ENCODE measurements at places on chromosomes 13 and 19.

GRCh38 chr19:1248139-1248785, at the start of gene MIDN:
TSS of gene MIDN (plus strand) at chr19:1248583. CDS start at chr19:1250297, 1,714 bp downstream.
- peak; percentile 78 for DNase-seq

GRCh38 chr13:89737051-89737450, 1610.4 kb upstream of the MIR17HG start:
- DNase-seq = no peak

- DNase-seq = no peak
Observed at GRCh38 chr13:48334534-48335127, 31.1 kb downstream of the RB1 start.

DNA sequence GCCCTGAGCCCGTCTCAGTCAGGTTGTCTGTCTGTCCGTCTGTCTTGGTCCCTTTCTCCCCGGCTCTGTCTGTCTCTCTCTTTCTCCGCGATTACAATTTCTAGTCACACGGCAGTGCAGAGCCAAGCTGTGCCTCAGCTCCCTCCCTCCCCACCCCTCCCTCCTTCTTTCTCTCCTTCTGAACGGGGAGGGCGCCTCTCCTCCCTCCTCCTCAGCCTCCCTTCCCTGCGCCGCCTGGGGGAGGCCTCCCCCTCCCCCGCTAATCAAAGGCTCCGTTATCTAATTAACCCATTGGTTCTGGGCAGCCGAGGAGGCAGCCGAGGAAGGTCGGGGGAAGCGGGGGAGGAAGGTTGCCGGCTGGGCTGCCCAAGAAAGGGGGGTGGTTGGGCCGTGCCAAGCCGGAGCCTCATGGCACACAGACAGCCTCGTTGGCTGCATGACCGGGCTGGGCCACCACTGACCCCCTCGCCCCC, 16.5 kb downstream of the LRRC4B start:
- no peak for DNase-seq

DNA sequence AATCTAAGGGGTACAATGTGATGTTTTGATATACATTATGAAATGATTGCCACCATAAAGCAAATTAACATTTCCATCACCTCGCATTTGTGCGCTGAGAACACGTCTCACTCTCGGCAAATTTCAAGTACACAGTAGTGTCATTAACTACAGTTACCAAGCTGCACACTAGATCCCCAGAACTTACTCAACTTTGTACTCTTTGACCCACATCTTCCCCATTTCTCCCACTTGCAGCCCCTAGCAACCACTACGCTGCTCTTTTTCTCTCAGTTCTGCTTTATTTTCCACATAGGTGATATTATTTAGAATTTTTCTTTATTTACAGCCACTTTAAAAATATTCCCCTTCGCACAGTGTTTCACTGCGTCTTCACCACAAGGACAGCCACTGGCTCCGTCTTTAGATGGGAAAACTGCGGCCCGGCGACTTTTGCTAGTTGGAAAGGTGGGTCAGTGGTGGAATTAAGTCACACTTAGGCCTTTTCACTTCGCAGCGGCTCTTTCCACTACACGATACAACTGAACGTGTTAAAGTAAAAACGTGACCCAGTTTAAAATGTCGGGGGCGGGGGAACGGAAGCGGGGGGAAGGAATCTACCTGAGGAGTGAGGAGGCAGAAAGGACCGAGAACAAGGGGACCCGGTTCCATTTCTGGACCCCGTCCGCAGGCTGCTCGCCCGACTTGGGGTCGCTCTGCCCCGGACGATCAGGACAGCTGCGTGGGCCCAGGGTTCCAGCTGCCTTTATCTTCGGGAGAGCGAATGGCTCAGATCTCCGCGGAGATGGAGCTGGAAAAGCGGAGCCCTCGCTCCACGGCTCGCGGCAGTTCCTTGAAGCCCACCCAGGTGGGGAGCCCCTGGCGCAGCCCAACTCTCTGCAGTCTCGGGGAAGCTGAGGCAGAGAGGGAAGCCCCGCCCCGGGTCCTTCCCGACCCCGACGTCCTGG, 486.1 kb downstream of the UQCRFS1 start:
- no peak for DNase-seq

GRCh38 chr19:5057860-5058259, 88.9 kb downstream of the KDM4B start:
- no peak for DNase-seq

- no peak for DNase-seq
Observed at GRCh38 chr13:48849515-48849914, 126.2 kb upstream of the FNDC3A start.

DNA sequence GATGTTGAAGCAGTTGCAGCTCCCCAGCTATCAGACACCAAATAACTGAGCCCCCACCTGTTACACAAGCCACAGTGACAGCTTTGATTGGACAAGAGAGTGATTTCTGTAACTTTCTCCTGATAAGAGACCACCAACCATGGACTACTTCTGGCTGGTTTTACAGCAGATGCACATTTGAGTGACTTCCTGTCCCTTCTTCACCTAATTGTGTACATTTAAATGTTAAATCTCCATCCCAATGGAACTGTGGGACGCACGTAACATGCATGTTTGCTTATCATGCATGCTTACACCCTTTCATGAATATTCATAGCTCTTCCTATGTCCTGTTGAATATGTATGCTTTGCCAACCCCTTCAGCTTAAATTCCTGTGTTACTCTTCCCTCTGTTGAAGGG, 6.0 kb upstream of the TNFSF11 start:
- no peak for DNase-seq

- no peak for DNase-seq
Observed at GRCh38 chr13:43911278-43911677, 31.6 kb downstream of the LACC1 start.

- DNase-seq = no peak
Observed at GRCh38 chr13:111423168-111423785, 102.8 kb downstream of the TEX29 start.

Measured in activated CD4-positive, alpha-beta T cell treated with anti-CD3 and anti-CD28 coated beads, Interleukin-2, amount 50 U/mL, for 48 hours (primary cell).